Jurkat, Clone E6-1 (cell line): ENCODE measurements at places on chromosomes 11 and 22.

GRCh38 chr11:113447621-113448315 lies 27.4 kb downstream of the DRD2 start:
- no peak for DNase-seq

- DNase-seq = no peak
Observed at GRCh38 chr22:24502541-24502940, 7.4 kb downstream of the UPB1 start.

- DNase-seq = no peak
Observed at GRCh38 chr11:104073950-104074705, 37.7 kb downstream of the DDI1 start.

DNA sequence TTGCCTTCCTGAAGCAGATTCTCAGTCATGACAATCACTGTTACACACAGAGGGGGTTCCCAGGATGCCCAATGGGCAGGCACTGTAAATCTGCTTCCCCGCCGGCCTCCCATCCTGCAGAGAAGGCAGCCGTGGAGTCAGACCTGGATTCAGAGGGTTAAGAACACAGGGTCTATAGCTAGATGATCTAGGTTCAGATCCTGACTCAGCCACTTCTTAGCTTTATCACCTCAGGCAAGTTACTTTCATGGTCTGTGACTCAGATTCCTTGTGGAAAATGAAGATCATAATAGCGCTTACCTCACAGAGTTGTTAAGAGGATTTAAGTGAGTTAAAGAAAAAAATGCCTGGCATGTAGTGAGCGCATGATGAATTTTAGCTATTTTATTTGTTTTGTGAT lies 95.9 kb downstream of the TIMP3 start:
- DNase-seq = no peak

DNA sequence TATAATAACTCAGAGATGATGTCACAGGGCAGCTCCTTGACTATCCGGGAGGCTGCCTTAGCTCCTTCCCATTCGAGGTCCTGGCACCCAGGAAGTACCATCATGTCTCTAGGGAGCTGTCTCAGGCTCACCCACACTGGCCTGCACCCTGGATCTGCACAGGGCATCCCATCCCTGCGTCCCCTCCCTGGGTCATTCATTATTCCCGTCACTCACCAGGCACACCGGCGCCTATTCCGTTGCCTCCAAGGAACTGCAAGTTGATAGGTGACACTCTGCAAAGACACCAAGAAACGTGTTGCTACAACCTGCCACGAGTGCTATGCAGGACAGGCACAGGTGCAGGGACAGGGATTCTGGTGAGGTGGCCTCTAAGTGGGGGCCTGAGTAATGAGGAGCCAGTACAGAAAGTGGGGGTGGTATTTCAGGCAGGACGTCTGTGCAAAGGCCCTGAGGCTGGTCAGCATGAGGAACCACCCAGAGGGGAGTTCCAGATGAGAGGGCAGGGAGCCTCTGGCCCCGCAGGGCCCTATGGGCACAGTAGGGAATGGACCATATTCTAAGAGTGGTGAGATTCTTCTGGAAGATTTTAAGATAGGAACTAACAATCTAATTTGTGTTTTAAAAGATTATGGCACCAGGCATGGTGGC lies 71.6 kb upstream of the SHANK2 start:
- no peak for DNase-seq

- DNase-seq = no peak
Observed at GRCh38 chr11:87832211-87832610, 343.0 kb downstream of the RAB38 start.

DNA sequence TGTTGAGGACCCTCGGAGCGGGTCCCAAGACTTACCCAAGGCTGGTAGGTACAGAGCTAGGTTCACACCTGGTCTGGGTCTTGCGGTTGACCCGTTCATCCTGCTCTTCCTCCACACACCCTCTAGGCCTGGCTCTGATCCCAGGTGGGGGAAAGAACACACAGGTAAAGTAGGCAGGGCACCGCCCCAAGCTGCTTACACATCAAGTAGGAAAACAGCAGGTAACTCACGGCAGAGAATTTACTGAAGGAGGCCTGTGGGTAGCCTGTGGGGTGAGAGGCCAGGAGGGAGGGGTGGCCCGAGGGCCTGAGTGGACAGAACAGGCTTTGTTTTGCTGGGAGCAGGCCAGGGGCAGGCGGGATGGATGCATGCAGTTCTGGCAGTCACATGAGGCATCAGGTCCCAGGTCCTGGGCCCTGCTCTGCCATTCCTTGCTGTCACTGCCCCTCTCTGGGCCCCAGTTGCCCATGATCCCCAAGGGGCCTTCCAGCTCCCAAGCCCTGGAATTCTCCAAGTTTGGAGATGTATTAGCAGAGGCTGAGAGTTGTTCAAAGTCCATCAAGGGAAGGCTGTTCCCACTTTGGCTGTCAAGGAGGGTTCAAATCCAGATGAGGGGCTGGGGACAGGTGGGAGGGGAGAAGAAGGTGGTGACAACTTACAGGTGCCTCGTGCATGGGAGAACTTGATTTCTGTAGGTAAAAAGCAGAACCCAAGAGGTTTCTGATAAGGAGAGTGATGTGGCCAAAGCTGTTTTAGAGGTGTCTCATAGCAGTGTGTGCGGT lies 5.7 kb downstream of the TSKU start:
- DNase-seq = no peak

DNA sequence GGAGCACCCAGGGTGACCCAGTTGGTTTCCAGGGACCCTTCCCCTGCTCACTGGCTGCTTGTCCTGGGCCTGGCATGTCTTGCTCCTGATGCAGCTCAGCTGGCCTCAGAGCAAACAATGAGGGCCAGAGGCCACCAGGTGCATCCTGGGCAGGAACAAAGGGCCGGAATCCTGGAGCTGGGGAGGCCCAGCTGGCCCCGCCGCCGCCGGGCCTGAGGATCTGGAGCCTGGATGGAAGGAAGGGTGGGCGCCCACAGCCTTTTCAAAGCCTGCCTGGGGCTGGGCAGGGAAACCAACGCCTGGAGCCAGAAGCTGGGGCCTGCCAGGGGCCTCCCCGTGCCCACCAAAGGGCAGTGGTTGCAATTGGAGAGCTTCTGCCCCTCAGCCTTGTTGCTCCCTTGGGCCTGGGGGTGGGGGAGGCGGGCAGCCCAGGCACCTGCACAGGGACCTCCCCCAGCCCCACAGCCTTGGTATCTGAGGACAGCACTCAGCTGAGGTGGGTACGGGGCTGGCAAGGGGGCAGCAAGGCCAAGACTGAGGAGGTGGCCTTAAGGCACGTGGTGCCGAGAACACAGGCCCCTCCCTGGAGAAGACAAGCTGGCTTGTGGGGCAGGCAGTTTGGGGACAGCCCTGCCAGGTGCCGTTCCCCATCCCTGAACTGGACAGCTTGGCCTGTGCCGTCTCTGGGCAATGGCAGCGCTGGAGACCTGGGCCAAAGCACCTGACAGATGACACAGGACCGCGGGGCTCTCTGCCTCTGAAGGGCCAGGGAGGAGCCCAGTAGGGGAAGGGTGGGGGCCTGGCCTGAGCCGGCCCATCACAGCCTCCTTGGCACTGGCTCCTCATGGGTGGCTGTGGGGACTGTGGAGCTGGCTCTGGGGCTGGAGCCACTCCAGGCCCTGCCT lies 7.1 kb upstream of the ADORA2A start:
- DNase-seq = no peak

DNA sequence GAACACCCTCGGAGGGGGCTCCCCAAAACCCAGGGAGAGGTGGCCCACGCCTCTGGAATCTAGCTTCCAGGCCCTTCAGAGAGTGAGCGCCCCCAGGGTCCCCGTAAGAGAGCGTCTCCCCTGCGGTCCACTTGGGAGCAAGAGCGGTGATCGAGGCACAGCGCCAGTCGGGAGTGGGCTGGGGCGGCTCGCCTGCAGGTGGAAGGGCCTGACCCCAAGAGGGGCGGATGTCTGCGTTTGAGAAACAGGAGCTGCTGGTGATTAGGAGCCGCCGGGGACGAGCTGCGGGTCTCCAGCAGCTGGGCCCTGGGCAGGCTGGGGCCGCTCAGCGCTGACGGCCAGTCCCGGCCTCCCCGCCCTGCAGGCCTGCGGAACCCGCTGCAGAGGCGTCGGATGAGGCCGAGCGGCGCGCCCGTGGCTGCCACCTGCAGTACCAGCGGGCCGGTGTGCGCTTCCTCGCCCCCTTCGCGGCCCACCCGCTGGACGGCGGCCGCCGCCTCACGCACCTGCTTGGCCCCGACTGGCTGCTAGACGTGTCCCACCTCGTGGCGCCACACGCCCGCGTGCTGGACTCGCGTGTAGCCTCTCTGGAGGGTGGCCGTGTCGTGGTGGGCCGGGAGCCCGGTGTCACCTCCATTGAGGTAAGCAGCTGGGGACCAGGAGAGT lies 10.0 kb downstream of the TMEM132A start:
- no peak for DNase-seq

DNA sequence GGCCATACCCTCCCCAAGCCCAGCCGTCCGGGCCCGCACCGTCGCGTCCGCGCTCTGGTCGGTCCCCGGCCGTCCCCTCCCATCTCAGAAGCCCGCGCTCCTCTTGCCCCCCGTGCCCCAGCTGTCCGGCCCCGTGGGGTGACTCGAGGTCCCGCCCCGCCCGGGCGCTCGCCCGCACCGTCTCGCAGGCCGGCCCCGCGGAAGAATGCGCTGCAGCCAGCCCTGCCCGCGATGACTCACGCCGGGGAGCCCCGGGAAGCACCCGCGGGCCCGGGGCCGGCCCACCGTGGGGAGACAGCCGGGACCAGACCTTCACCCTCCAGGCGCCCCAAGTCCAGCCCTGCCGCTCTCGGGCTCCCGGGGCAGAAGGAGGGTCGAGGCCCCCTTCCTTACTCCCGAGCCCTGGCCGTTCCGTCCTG lies 320 bp upstream of the PHLDA2 start:
- no peak for DNase-seq

DNA sequence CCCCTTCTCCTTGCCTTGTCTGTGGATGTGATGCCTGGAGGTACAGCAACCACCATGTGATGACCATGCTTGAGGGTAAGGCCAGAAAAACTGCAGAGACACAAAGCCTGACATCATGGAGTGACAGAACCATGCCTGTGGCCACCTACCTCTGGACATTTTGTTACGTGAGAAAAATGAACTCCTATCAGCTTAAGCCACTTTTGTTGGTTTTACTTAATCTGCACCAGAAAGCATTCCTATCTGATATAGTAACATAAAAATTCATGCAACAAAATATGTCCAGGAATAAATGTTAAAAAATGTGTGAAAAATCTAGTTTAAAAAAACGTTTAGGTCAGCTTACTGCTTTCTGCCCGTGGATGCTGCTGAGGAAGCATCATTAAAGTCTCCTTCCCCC lies 42.6 kb upstream of the P4HA3 start:
- DNase-seq = no peak

GRCh38 chr11:13908535-13908934 lies 54.0 kb upstream of the SPON1 start:
- no peak for DNase-seq

DNA sequence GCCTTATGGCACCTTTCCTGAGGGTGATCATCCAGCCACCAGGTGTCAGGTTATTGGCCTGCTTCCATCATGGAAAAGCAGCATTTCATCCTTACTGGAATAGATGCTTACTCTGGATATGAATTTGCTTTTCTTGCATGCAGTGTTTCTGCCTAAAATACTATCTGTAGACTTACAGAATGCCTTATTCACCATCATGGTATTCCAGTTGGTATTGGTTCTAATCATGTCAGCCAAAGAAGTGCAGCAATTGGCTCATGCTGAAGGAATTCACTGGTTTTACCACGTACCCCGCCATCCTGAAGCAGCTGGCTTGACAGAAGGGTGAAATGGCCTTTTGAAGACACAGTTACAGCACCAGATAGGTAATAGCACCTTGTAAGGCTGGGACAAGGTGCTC lies 194.2 kb downstream of the AASDHPPT start:
- DNase-seq = no peak

DNA sequence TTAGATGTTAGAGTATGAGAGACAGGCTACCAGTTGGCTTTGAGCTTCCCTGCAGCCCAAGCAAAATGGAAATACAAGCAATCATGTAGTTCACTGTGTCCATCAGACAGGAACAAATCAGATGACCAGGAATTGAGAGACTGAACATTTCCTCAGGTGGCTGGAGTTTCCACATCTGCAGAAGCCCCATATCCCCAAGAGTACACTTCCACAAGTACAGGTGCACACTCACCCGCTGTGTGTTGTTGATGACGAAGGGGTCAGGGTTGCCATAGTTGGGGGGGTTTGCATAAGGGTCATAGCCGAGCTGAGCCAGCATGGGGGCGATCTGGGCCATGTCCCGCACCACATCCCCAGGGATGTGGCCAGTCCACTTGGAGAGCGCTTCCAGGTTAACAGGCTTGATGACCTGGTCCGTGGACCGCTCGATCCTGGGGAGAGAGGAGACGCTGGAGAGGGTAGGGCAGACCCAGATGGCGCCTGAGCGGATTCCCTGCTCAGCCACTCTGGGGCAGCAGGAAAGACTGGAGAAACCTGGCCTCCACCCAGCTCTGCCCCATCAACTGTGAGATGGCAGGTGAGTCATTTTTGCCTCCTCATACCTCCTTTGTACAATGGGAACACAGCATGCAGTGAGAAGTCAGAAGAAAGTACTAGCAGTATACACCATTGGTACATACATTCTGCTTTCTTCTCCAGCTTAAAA lies 23.9 kb upstream of the TFIP11 start:
- no peak for DNase-seq

GRCh38 chr11:132942611-132943356 lies 589.5 kb downstream of the OPCML start:
- no peak for DNase-seq

DNA sequence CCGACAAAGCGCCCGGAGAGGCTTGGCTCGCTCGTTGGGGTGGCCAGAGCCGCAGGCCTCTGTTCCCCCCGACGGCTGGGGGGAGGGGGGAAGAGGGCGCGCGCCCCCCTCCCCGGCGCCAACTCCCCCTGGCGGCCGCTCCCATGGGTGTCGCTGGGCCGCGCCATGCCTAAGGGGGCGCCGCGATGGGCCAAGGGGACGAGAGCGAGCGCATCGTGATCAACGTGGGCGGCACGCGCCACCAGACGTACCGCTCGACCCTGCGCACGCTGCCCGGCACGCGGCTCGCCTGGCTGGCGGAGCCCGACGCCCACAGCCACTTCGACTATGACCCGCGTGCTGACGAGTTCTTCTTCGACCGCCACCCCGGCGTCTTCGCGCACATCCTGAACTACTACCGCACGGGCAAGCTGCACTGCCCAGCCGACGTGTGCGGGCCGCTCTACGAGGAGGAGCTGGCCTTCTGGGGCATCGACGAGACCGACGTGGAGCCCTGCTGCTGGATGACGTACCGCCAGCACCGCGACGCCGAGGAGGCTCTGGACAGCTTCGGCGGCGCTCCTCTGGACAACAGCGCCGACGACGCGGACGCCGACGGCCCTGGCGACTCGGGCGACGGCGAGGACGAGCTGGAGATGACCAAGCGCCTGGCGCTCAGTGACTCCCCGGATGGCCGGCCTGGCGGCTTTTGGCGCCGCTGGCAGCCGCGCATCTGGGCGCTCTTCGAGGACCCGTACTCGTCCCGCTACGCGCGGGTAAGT lies 1.4 kb downstream of the KCNC1 start:
- DNase-seq = no peak

GRCh38 chr11:96147186-96147585 lies 195.8 kb downstream of the MAML2 start:
- no peak for DNase-seq

GRCh38 chr11:95506777-95507176 lies 275.8 kb upstream of the SESN3 start:
- DNase-seq = no peak
